ENCODE measurements at places on chromosomes 5 and 9. TPM values are rescaled to one million over a fixed set of nuclear protein-coding genes. Genes with fewer than 3 reads are reported as not detected.

- no peak for ATAC-seq
These were observed 62.1 kb downstream of the KLF9 start for GRCh38 chr9:70352356-70352755.

Gene CBY3
- not detected for total RNA-seq

DNA sequence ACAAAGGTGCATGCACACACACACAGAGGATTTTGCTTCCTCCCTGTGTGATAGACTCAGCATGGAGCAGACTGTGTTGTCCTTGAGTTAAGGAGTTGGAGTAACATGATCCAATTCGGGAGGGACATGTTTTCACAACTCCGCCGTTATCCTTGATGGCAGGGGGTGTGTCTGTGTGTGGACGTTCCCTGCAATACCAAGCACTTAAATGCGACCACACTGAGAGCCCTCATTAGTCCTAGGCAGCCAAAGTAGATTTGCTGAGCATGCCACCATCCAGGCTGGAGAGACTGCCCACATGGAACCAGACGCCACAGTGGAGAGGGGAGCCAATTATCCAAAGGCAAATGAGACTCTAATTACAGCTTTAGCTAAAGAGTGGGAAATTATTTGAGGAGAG lies 140.1 kb downstream of the DOCK2 start:
- no peak for ATAC-seq

DNA sequence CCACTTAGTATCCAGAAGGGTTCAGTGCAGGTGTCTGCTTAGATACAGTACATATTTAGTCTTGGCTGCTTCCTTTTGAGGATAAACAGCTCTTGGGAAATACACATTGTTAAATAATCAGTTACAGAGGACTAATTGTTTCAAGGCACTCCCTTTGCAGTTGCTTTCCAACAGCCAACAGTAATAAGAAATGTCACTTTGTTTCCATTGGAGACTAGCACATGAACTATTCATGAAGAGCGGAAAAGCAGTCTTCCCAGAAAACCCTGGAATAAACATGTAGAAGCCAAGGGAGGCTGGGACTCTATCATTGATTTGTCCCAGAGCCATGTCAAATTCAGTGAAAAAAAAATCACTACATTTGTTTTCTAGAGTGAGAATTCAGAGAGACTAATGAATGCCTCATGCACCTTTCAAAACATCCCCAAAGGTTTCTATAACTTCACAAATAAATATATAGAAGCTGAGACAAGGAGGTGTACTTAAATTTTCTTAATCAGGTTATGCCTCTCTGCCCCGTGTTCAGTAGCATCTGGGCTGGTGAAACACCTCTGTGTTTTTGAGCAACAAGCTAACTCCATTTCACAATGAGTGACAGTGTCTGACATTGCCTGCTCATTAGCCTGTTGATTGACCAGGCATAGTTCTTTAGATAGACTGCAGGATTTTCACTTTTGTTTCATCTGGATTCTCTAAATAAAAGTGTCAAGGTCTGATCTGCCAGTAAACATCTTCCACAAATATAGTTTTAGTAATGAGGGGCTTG lies 271.5 kb downstream of the ARRDC3 start:
- no peak for ATAC-seq

DNA sequence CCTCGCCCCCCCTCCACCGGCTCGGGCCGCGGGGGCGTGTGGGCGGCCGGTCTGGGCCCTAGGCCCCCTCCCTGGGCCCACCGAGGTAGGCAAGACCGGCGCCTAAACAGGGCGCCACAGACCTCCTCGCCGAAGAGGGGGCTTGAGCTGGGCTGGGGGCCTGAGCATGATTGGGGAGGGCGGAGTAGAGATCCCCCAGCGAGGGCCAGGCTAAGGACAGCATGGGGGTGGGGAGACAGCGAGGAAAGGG lies 108.9 kb downstream of the PSD2 start:
- ATAC-seq = no peak
